SK-N-DZ (cell line): ENCODE measurements at places on chromosomes 5 and 9.

GRCh38 chr5:95445995-95446394, 54.8 kb downstream of the FAM81B start:
- DNase-seq: no peak

DNA sequence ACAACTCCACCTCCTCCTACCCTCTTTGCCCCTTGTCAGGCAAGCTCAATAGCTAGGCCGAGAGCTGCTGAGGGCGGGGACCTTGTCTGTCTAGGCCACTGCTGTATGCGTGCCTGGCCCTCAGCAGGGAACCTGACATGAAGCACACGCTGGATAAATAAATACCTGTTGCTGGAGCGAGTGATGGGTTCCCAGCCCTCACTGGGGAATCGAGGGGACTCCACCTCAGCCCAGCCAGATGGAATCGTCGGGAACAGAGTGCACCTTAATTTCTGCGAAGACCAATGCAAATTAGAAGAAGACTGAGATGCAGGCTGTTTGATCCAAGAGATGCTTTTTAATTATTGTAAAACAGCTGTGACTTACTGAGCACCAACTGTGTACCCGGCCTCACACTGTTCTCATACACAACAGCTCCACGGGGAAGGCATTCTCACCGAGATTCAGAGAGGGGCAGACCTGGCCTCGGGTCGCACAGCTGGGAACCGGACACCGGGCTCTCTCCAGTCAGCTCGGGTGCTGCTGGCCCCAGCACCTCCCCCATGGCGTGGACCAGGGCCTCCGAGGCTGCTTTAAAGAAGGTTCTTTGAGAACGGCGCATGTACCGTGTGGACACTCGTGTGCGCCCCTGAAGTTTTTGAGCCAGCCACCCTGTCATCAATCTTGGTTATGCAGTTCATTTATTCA, 109.7 kb upstream of the IER5L start:
- no peak for DNase-seq

- DNase-seq: no peak
Observed at GRCh38 chr9:89474939-89475338, 23.0 kb downstream of the SEMA4D start.

GRCh38 chr9:15965246-15965745, 412.5 kb downstream of the CCDC171 start:
- DNase-seq: no peak

DNA sequence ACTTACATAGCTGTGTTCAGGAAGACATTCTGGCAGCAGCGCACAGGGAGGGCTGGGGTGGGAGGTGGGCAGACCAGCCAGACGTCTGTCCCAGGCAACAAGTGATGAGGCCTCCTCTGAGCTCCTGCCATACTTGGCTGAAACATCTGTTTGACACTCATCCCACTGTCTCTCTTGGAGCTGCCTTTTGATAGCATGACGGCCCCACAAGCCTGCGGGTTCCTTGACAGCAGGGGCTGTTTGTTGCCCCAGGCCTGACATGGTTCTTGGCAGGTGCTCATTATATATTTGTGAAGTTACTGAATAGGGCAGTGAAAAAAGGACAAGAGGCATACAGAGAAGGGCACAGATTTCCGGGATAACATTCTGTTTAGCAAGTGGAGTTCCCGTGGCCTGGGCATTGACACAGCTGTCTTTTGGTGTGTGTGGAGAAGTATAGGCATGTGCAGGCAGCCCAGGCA, 22.2 kb upstream of the B4GALT1 start:
- DNase-seq: no peak

- no peak for DNase-seq
Observed at GRCh38 chr5:125720348-125720685, 702.9 kb upstream of the GRAMD2B start.

DNA sequence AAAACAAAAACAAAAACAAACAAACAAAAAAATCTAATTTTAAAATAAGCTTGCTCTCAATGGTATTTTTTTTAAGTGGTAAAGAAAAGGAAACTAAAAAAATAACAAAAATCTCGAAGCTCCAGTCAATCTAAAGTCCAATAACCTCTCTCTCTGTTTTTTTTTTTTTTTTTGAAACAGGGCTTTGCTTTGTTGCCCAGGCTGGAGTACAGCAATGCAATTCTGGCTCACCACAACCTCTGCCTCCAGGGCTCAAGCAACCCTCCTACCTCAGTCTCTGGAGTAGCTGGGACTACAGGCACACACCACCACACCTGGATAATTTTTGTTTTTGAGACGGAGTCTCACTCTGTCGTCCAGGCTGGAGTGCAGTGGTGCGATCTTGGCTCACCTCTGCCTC, 25.9 kb upstream of the GLDC start:
- no peak for DNase-seq

DNA sequence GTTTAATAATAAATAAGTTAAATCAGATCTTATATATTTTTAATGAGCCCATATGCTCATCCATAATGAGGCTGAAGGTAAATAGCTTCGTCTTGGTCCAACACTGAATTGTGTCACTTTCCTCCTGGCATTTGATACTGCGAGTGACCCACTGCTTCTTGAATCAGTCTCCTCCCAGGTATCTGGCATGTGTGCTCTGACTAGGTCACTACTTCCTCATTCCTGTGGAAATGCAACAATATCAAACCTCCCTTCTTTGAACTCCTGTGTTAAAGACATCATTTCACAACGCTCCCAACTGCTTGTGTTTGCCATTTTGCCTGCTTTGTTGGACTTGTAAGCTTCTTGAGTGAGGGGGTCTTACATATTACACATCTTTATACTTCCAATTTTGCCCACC, 157.7 kb downstream of the SLC24A2 start:
- no peak for DNase-seq

DNA sequence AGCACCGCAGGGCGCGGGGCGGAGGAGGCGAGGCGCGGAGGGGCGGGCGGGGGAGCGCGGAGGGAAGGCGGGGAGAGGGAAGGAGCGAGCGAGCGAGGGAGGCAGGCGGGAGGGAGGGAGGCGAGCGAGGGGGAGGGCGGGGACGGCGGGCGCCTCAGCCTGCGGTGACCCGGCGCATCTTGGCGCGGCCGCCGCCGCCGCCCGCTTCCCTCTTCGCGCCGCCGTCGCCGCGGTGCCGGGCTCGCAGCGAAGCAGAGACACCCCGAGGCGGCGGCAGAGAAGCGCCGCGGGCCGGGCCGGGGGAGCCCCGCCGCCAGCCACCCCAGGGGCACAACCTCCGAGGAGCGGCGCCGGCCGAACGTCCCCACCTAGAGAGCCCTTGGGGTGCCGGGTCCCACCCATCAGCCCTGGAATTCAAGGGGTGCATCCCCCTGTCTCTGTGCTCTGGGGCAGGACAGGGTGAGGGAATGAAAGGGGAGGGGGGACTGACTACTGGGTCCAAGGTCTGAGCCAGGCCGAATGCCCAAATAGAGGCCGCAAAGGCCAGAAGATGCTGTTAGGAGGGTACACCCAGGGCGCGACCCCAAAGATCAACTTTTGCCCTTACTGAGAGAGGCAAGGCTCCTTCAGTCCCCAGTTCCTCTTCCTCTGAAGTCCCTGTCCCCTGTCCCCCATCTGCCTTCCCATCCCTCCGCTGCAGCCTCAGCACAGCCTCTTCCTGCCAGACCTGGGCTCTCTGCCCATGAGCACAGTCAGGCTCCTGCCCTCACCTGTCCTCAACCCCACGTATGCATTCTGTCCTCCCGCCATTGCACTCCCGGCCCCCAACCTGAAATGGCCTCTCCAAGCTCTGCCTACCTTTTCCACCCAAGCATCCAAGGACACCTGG, at the start of gene ADAMTS2:
TSS of gene ADAMTS2 (minus strand) at position 29 of the 889 bp plus-strand sequence. CDS start 133 bp downstream, outside the sequence.
- DNase-seq: peak; percentile 49

DNA sequence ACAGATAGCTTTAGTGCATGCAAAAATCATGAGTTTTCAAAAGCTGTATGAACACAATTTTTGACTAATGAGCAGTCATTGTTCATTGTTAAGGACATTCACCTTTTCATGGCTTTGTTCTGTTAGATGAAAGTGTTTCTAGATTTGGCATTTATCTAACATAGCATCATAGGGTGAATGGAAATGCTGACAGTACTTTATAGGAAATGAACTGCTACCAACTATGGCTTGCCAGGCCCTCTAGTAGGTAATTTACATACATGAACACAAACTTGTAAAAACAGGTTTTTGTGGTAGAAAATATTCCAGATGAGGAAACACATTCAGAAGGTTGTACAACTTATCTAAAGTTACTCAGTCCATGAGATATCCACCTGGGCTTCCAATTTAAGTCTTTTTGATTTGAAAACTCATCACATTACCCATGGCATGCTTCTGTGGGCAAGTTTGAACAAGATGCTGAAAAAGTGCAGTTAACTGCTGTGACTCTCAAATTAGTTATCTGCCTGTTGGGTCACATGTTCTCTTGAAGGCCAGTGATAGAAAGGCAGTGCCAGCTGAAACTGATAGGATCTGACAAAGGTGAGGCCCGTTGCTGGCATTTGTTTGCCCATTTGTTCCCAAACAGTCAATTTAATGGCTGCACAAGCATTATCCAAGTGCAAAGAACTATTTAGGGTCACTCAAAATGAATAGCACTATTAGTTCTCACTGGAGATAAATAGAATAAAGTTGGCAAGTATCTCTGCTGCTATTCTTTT, 399.1 kb downstream of the MAN2A1 start:
- DNase-seq: no peak

- no peak for DNase-seq
Observed at GRCh38 chr5:148974642-148975327, 88.1 kb downstream of the SH3TC2 start.

GRCh38 chr5:129104915-129105455, 10.4 kb downstream of the ISOC1 start:
- DNase-seq: no peak

DNA sequence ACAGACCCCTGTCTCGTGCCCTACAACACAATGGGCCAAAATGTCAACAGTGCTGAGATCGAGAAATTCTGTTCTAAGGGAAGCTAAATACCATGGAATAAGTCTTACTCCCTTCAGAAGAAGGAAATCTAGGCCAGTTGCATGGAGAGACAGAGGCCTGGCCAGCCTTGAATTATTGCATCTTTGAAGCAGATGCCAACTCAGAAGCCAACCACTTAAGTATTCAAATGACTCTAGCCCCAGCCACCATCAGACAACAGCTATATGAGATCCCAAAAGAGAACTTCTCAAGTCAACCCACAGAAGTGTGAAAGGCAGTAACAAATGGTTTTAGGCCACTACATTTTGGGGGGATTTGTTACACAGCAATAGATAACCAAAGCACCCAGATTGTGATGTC, 180.1 kb downstream of the ACTL7B start:
- DNase-seq: no peak

- DNase-seq: no peak
Observed at GRCh38 chr9:99556998-99557397, 264.7 kb upstream of the NR4A3 start.

GRCh38 chr5:146618434-146618833, 102.4 kb upstream of the GPR151 start:
- DNase-seq: no peak

- DNase-seq: no peak
Observed at GRCh38 chr5:149614034-149614907, 33.0 kb downstream of the ARHGEF37 start.

DNA sequence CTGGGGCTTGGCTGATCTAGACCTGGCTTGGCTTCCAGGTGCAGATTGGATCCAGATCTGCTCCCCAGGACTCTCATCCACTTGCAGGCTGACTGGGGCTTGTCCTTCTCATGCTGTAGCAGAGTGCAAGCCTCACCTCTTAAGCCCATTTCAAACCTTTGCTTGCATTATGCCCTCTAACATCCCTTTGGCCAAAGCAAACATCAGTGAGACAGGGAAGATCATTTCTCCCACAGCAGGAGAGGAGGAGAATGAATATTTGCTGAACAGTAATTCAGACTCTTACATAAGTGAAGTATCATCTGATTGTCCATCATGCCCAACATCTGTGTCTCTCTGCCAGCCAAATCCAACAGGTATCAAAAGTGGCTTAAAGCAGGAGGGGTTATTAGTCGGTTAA, 194.9 kb downstream of the C9orf152 start:
- no peak for DNase-seq

GRCh38 chr9:93598647-93599241, 22.4 kb downstream of the PHF2 start:
- no peak for DNase-seq

DNA sequence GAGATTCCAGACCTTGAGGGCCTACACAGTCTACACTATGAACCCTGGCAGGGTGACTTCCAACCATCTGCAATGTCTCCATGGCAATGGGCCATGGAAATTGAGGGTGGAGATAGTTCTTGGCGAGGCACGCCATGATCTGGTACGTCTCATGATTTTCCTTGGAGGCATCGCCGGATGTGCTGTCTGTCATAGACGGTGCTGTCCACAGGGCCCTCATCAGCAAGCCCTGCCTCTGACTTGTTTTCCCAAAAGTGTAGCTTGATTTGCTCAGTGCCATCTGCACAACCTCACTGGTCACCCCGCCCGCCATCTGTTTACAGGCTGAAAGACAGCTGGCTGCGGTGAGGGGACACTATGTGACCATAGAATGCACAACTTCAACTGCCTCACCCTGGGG, 73.5 kb downstream of the BOD1 start:
- DNase-seq: no peak

GRCh38 chr5:105670596-105670995, 2000.1 kb downstream of the EFNA5 start:
- DNase-seq: no peak

GRCh38 chr9:37471942-37472684, 6.9 kb upstream of the ZBTB5 start:
- DNase-seq: no peak

GRCh38 chr5:170263906-170264305, 31.1 kb downstream of the C5orf58 start:
- DNase-seq: no peak

- DNase-seq: no peak
Observed at GRCh38 chr9:2271426-2271825, 256.3 kb downstream of the SMARCA2 start.

DNA sequence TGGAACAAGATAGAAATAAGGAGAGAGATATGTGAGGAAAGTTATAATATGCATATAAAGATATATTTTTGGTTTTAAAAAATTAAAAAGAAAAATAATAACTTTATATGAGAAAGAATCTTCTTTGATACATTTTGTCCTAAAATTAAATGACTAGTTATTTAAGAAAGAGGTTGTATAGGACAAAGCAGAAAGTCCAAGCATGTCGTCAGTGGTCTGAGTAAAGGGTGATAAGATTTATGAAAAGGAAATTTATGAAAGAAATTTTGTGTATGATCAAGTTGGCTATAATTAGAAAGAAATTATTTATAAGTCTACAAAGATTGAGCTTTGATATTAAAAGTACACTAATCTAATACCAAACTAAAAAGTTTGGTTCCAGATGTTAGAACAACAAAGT, 32.0 kb downstream of the GTF3C4 start:
- DNase-seq: no peak

GRCh38 chr9:124439686-124440243, 10.5 kb upstream of the ADGRD2 start:
- no peak for DNase-seq

DNA sequence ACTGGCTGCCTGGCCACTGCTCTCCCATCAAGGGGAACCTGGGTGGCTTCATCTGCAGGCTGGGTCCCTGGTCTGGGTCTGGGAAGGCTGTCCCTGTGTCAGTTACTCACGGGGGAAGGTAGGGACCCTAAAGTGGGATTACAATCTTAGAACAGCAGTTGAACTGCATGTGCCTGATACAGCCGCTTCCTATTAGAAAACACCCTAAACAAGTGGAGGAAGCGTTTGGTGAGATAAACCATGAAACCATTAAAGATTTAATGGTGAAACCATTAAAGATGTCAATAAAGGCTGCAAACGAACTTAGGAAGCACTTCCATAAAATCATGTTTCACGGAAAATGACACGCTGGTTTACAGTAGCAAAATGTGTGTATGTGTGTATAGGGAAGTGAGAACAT, 2.5 kb upstream of the GFI1B start:
- no peak for DNase-seq
